Suppressor macrophage treated with lipopolysaccharide for 4 hours (primary cell): ENCODE measurements at places on chromosomes 1 and 21.

GRCh38 chr1:15011661-15012060, 141.9 kb upstream of the TMEM51 start:
- DNase-seq: no peak

DNA sequence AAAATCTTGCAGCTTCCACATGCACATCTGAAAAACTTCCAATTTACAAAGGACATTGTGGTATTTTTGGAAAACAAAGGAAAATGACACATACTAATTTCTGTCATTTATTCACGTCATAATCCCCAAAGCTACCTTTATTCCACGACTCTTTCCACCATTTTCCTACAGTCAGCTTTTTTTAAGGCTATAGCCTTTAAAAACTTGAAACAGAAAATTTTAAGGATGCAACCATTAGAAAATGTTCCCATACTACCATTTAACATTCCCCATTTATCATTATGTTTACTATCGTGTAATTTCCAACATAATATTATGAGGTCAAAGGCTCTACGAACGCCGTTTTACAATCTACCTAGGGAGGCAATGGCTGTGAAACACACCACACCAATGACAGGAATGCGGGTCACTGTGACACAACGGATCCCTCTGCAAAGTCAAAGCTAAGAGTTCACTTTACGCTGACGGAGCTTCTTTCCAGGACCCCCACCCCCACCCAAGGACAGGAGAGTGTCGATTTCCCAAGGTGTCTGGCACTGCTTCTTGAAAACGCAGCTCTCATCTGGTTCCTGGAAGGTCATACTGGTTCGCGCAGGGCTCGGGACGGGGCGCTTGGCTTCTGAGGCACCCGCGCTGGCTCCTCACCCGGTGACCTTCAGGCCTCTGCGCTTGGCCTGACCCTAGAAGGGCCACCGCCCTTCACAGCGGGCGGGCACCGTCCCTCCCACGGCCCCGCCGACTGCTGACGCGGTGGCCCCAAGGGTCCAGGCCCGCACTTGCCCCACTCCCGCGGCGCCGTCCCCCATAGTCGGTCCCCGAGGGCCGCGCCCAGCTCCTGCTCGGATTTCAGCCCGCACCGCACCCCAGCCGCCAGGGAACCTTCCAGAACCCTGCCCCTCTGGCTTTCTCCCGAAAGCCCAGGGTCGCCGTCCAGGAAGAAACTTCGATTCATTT, 50.5 kb upstream of the ATF3 start:
- peak; percentile 75 for DNase-seq

DNA sequence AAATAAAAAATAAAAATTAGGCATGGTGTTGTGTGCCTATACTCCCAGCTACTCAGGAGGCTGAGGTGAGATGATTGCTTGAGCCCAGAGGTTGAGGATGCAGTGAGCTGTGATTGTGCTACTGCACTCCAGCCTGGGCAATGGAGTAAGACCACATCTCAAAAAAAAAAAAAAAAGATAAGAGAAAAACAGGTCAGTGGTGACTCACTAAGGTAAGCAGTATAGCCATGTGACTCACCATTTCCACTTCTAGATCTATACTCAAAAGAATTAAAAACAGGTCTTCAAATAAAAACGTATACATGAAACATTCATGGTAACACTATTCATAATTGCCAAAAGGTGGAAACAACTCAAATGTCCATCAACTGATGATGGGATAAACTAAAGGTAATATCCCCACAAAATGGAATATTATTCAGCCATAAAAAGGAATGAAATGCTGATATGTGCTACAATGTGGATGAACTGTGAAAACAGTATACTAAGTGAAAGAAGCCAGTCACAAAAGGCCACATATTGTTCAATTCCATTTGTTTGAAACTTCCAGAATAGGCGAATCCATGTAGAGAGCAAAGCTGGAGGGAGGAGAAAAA, 75.1 kb downstream of the ZNF281 start:
- DNase-seq: no peak

DNA sequence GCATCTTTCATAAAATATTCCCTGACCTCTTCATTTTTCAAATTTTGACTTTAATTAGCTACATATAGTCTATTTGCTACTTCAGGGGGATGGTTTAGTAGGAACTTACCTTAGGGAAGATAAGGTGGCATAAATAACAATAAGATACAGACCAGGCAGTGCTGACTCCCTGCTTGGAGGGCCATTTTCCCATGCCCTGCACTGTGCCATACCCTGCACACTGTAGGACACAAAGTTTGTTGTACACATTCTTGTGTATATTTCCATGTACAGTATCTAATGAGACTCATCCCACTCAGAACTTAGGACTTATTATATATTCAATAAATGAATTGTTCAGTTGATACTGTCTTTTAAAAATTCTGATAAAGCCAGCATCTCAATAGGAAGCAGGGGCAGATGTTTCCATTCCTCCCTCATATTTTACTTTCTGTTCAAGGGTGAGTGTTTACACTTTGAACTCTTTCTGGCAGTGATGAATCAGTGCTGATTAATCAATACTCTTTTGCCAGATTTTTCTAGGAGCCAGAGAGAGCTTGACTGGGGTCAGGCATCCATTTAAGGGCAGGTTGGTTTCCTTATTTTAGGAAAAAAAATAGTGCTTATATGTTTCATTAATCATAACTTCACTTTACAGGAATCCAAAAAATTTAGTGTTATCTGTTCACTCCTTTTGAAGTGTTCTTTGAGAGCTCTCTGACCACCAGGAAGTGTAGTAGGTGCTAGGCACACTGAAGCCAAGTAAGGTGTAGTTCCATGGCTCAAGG, 30.6 kb downstream of the MPZL1 start:
- DNase-seq: peak; percentile 30

DNA sequence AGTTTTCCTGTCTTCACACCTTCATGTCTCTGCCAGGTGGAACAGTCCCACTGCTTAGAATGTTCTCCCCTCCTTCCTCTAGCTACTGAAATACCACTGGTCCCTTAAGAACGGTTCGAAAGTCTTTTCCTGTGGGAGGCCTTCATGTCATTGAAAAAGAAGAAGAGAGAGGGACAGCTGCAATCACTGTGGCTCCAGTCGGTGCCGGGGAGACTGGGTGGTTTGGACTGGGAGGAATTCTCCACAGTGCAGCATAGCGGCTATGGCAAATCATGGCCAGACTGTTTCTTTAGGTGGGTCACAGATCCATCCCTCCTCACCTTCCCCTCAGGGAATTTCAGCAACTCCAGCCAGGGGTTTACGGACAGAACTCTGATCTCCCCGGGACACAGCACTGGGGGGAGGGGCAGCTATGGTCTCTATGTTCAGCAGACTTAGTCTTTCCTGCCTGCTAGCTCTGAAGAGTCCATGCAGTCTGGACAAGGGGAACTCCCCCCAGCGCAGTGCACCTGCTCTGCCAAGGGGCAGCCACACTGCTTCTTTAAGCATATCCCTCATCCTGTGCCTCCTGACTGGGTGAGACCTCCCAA, 567.2 kb downstream of the SMYD3 start:
- no peak for DNase-seq

- no peak for DNase-seq
Observed at GRCh38 chr1:50502147-50502546, 78.9 kb upstream of the DMRTA2 start.

- DNase-seq: no peak
Observed at GRCh38 chr1:181185461-181185860, 97.0 kb downstream of the IER5 start.

DNA sequence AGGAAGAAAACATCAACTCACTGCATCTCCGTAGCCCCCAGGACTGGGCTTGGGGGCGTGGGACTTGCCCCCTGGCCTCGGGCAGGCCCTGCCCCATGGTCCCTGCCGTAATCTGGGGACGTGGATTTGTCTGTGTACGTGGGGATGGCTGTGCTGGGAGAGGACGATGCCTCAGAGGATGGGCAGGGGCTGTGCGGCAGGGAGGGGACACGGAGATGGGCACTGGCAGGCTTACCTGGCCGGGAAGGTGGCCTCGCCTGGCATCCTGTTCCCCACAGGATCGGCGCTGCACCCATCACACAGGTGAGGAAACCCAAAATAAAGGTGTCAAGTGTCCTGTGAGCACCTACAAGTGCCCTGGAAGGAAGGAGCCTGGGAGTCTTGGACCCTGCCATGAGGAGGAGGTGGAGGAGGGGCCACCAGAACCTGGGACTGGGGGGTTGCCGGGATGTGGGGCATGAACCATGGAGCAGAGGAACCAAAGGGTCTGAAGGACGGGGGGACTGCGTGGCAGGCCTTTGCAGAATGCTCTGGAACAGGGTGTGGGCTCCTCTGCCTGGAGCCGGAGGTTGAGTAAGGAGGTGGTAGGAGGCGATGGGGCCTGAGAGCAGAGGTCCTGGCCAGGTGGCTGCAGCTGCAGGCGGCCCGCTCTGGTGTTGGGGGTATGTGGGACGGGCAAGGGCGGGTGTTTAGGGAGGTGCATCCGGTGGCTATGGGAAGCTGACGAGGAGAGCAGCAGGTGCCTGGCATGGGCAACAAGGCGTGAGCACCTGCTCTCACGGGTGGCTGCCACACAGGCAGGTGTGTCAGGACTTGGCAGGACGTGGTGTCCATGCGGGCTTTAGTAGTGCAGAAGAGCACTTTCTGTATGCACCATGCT, 27.8 kb upstream of the LRRC3 start:
- no peak for DNase-seq

GRCh38 chr1:181018901-181019681, 3.6 kb downstream of the STX6 start:
- DNase-seq: peak; percentile 33

- no peak for DNase-seq
Observed at GRCh38 chr1:229880271-229881170, 186.5 kb upstream of the GALNT2 start.

DNA sequence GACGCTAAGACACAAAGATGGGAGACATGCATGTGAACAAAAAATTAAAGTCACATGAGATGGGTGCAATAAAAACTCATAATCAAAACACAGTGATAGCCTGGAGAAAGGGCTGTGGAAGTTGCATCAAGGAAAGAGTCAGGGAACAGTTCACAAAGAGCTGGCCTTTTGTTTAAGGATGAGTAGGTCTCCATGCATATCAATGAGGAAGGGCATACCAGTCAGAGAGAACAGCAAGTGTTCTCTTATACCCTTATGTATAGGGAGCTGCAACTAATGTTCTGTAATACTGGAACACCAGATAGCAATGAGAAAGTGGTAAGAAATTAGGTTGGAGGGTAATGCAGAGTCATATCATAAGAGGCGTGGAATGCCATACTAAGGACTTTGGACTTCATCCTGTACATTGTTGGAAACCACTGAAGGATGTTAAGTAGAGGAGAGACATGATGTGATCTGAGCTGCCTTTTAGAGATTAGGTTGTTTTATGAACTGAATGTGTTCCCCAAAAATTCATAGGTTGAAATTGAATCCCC, 46.7 kb upstream of the SAMD13 start:
- DNase-seq: no peak
